ENCODE measurements at places on chromosomes 3 and 15. TPM values are rescaled to one million over a fixed set of nuclear protein-coding genes. Genes with fewer than 3 reads are reported as not detected.

- no peak overlapping the region for H3K4me3 ChIP-seq
- no peaks in the 10 kb centered on the region for H3K27me3 ChIP-seq
- H3K27ac ChIP-seq, result no peak overlapping the region
- no peaks in the 10 kb centered on the region for H3K36me3 ChIP-seq
Measured at GRCh38 chr15:29113336-29114220, 156.0 kb downstream of the NSMCE3 start.

GRCh38 chr3:123586131-123586530 lies 1.3 kb upstream of the HACD2 start:
- H3K4me1 ChIP-seq, result peaks cover 3% of the 10 kb centered on the region
- H3K4me3 ChIP-seq, result peak overlapping the region; percentile 99
- H3K27me3 ChIP-seq, result no peaks in the 10 kb centered on the region

TMCO5A gene
- total RNA-seq, result not detected

IL17RB gene
- 27.7 TPM for total RNA-seq

C3orf80 gene
- total RNA-seq, result 0.63 TPM
